ENCODE measurements at places on chromosomes 6 and 20. TPM values are rescaled to one million over a fixed set of nuclear protein-coding genes. Genes with fewer than 3 reads are reported as not detected.

DNA sequence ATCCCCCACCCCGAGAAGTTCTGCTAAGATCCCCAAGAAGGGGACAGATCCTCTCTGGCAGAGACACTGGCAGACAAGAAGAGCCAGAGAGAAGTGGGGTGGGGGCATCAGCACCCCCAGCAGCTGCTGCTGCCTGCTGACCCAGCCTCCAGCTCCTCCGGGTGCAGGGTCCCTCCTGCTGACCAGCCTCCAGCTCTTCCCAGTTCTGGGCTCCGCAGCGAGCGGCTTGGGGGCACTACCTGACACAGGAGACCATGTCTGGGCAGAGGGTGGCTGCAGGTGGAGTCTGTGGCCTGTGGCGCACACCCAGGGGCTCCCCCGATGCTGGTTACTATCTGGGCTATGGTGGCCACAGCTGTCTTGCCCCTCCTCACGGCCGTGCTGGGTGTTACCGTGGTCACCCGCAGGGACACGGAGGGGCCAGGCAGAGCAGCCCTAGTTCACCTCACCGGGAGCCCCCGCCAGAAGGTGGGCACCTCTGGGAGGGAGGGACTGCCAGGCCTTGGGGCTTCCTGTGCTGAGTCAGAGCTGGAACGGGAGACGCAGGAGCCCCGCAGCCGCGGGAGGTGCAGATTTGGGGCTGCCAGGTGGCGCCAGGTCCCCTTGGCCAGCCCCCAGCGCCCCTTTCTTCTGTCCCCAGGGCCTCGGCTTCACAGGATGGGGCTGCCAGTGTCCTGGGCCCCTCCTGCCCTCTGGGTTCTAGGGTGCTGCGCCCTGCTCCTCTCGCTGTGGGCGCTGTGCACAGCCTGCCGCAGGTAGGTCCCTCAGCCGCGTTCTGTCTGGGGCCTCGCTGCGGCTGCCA is 630 bp downstream of the LIME1 start:
- H3K4me3 ChIP-seq, result peak overlapping the region; percentile 44
- no peak overlapping the region for H3K27ac ChIP-seq
- DNase-seq, result no peak
- H3K27me3 ChIP-seq, result no peaks in the 10 kb centered on the region

GRCh38 chr6:52410979-52411378 is 9.2 kb upstream of the EFHC1 start:
- H3K4me1 ChIP-seq, result no peaks in the 10 kb centered on the region
- no peak overlapping the region for H3K4me3 ChIP-seq
- no peaks in the 10 kb centered on the region for H3K27me3 ChIP-seq
- no peaks in the 10 kb centered on the region for H3K36me3 ChIP-seq

The SNHG17 gene
- 38.9 TPM for total RNA-seq

The BTN1A1 gene
- total RNA-seq, result not detected

The TREM2 gene
- total RNA-seq, result 16.5 TPM

DNA sequence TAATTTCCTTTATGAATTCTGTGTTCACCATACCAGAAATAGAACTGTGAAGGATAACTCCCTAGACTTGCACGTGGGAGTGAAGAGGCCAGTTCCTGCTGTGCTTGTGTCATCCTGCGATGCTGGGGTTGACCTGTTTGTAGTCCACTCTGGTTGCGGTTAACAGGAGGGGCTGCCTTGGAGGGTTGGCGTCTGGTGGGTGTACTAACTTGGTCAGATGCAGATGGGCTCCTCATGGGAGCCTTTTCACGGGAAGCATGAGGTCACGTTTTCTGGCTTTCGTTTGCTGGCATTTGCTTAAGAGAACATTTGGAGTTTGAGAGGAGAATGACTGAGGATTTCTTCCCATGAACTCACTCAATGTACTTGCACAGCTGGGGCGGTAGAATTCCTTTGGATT is 41.2 kb downstream of the IGF2R start:
- H3K4me1 ChIP-seq, result no peaks in the 10 kb centered on the region
- DNase-seq, result no peak
- no peaks in the 10 kb centered on the region for H3K27me3 ChIP-seq
- H3K27ac ChIP-seq, result no peak overlapping the region

GRCh38 chr6:158861686-158862381 is 42.7 kb upstream of the EZR start:
- H3K27me3 ChIP-seq, result no peaks in the 10 kb centered on the region
- DNase-seq, result no peak
- H3K4me1 ChIP-seq, result no peaks in the 10 kb centered on the region
- no peaks in the 10 kb centered on the region for H3K36me3 ChIP-seq

DNA sequence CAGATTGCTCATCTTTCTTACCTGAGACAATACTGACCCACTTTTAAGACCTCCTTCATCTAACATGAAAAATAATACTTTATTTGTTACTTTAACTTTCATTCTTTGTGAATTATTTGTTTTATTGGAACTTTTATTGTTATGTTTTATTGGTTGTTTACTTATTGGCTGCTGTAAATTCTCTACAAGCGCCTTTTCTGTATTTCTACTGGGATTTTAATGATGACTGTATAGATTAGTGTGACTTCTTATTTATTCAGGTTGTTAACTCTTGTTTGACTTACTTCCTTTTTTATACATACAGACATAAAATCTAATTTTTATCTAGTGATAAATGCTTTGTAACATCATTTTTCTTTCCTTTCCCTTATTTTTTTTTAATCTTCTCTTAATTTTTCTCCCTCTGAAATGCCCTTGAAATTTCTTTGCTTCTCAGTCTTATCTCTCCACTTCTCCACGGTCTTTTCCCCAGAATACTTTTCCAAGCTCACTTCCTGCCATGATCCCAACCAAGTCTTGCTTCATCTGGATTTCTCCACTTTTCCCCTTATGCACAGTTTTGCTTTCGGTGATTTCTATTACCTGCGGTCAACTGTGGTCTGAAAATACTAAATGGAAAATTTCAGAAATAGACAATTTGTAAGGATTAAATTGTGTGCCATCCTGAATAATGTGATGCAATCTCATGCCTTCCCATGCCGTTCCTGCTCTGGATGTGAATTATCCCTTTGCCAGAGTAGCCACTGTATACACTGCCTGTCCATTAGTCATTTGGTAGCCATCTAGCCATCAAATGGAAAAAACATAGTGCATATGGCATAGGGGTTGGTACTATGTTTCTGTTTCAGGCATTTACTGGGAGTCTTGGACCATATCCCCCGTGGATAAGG is 265.9 kb downstream of the PRL start:
- no peak overlapping the region for H3K4me3 ChIP-seq
- DNase-seq, result no peak
- H3K36me3 ChIP-seq, result no peaks in the 10 kb centered on the region
- no peak overlapping the region for H3K27ac ChIP-seq
- H3K27me3 ChIP-seq, result no peaks in the 10 kb centered on the region

- H3K27ac ChIP-seq, result no peak overlapping the region
- no peak for DNase-seq
- no peak overlapping the region for H3K4me3 ChIP-seq
Observed at GRCh38 chr6:150280703-150281102, 88.1 kb upstream of the IYD start.

The WFDC10B gene
- not detected for total RNA-seq

DNA sequence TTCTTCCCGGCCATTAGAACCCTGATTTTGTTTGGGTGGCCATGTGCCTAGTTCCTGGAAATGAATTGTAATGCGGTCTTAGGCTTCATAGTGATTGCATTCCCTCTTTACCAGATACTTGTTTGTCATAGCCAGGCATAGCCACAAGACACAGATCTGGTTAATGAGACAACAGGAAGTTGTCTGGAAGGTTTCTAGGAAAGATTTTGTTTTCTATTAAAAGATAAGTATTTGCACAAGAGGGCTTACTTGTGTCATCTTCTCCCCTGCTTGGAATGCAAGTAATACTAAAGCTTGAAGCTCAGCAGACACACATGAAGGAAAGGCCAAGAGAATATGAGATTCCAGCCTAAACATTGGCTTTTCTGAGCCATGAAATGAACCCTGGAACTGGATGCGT is 12.9 kb downstream of the FARS2 start:
- H3K27me3 ChIP-seq, result no peaks in the 10 kb centered on the region
- no peak overlapping the region for H3K27ac ChIP-seq
- no peak overlapping the region for H3K4me3 ChIP-seq

DNA sequence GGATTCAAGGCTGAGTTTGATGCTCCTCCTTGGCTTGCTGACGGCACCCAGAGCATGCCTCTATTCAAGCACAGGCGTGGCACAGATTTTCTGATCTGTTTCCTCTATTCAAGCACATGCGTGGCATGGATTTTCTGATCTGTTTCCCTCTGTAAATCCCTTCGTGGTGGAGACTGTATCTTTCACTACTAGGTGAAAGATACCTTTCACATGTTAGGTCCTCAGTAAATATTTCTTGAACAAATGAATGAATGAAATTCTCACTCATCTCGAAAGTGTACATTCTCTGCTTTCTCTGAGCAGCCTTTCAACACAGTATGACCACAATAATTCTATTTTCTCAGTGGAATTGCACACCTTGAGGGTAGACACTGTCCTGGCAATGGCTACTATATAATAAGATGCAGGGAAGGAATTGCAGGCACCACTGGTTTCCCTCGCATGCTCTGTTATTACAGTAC is 72.6 kb upstream of the F13A1 start:
- H3K36me3 ChIP-seq, result no peaks in the 10 kb centered on the region
- DNase-seq, result no peak
- H3K4me3 ChIP-seq, result no peak overlapping the region
- no peak overlapping the region for H3K27ac ChIP-seq
- H3K4me1 ChIP-seq, result peaks cover 12% of the 10 kb centered on the region

- H3K27ac ChIP-seq, result no peak overlapping the region
- H3K36me3 ChIP-seq, result peaks cover 90% of the 10 kb centered on the region
- H3K4me3 ChIP-seq, result no peak overlapping the region
- H3K27me3 ChIP-seq, result no peaks in the 10 kb centered on the region
- DNase-seq, result no peak
Observed at GRCh38 chr20:49256261-49256660, 21.6 kb downstream of the ZNFX1 start.

The SIRPD gene
- not detected for total RNA-seq

GRCh38 chr20:36848677-36849076 is 27.3 kb upstream of the TLDC2 start:
- H3K27ac ChIP-seq, result peak overlapping the region; percentile 92
- DNase-seq, result no peak
- H3K4me3 ChIP-seq, result no peak overlapping the region
- H3K27me3 ChIP-seq, result no peaks in the 10 kb centered on the region
- no peaks in the 10 kb centered on the region for H3K36me3 ChIP-seq
- H3K4me1 ChIP-seq, result peaks cover 36% of the 10 kb centered on the region

GRCh38 chr20:38238829-38239228 is 21.7 kb downstream of the KIAA1755 start:
- no peak for DNase-seq
- H3K27me3 ChIP-seq, result no peaks in the 10 kb centered on the region
- no peak overlapping the region for H3K27ac ChIP-seq
- H3K4me3 ChIP-seq, result no peak overlapping the region
- peaks cover 55% of the 10 kb centered on the region for H3K36me3 ChIP-seq

The PAX1 gene
- not detected for total RNA-seq

DNA sequence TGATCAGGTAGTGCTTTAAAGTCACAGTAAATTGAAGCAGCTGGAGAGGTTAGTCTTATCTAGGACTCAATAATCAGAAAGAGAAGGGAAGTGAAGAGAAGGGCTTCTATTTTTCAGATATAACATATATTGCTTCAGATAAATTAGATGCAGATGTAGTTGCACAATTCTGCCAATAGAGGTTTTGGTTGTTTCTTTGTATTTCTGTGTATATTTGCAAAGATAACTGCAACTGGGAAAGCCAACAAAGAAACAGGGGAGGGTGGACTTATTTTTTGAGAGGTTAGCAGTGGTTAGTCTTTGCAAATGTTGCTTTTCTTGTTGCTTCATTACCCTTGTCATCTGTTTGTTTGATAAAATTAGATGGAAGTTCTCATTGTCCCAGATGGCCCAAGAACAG is 106.6 kb downstream of the ADGRG6 start:
- no peak overlapping the region for H3K4me3 ChIP-seq
- no peaks in the 10 kb centered on the region for H3K4me1 ChIP-seq
- no peaks in the 10 kb centered on the region for H3K27me3 ChIP-seq
- H3K27ac ChIP-seq, result no peak overlapping the region
- DNase-seq, result no peak

DNA sequence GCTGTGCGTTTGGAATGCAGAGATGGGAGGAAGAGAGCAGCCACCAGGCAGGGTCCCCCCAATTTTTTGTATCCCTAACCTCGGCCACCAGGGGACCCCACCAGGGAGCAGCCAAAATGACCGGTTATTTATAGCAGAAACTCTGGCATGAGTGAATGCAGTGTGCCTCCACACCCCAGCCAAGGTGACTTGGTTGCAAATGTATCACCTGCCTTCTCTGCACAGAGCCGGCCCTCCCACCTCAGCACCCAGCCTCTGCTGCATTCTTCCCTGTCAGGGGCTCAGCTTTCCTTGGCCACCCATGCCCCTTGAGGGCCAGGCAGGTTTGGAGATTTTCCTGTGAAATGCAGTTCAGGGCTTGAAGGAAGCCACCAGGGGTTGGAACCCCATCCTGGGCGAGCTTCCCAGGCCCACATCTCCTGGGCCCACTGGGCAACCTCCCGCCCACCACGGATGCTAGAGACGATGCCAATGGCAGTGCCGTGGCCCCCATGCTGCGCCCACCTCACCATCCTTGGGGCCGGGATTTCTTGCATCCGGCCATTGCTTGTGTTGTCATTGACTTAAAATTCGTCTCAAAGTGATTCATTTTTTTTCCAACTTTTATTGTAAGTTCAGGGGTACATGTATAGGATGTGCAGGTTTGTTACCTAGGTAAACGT is 291.6 kb downstream of the TAF4 start:
- DNase-seq, result no peak
- no peak overlapping the region for H3K4me3 ChIP-seq
- H3K4me1 ChIP-seq, result no peaks in the 10 kb centered on the region
- H3K36me3 ChIP-seq, result no peaks in the 10 kb centered on the region
- H3K27ac ChIP-seq, result no peak overlapping the region

- H3K4me1 ChIP-seq, result peaks cover 3% of the 10 kb centered on the region
- H3K36me3 ChIP-seq, result peaks cover 44% of the 10 kb centered on the region
- H3K4me3 ChIP-seq, result no peak overlapping the region
- DNase-seq, result no peak
Observed at GRCh38 chr6:157203764-157204163, 119.6 kb downstream of the TMEM242 start.

The ZKSCAN3 gene
- 4.5 TPM for total RNA-seq

DNA sequence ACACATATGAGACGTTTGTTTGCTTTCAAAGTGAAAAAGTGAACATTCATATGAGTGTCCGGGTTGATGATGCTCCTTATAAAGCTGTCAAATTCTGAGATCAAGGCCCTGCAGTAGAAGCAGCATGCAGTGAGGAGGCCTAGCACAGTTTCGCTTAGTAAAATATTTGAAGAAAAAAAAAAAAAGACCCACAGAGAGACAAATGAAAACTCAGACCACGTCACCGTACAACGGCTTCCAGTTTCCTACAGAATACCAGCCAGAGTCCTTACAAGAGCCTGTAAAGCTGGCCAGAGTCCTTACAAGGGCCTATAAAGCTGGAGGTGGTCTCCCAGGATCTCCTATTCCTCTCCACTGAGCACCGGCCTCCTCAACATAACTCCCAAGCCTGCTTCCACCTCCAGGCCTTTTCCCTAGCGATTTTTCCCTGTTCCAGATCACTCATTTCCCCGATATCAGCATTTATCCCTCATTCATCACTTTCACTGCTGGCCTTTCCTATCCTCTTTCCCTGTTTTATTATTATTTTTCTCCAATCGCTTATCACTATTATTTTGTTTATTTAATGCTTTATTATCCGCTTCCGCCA is 1.5 kb upstream of the HMGN4 start:
- H3K36me3 ChIP-seq, result no peaks in the 10 kb centered on the region
- DNase-seq, result no peak
- H3K4me1 ChIP-seq, result peaks cover 23% of the 10 kb centered on the region

The MYLK4 gene
- total RNA-seq, result 2.0 TPM

- DNase-seq, result no peak
- no peak overlapping the region for H3K4me3 ChIP-seq
- no peaks in the 10 kb centered on the region for H3K27me3 ChIP-seq
Observed at GRCh38 chr20:54019127-54019526, 51.3 kb downstream of the BCAS1 start.

Measured in thoracic aorta (tissue), 2 donors.